Activated CD4-positive, alpha-beta memory T cell treated with anti-CD3 and anti-CD28 coated beads for 36 hours (primary cell): ENCODE measurements at places on chromosomes 13 and 19. TPM values are rescaled to one million over a fixed set of nuclear protein-coding genes. Genes with fewer than 3 reads are reported as not detected.

- peaks cover 28% of the 10 kb centered on the region for H3K4me1 ChIP-seq
- peak overlapping the region; percentile 2 for H3K27ac ChIP-seq
- no peaks in the 10 kb centered on the region for H3K27me3 ChIP-seq
- H3K4me3 ChIP-seq, result no peak overlapping the region
- H3K36me3 ChIP-seq, result peaks cover 17% of the 10 kb centered on the region
Observed at GRCh38 chr13:97459215-97459777, 25.3 kb downstream of the RAP2A start.

Gene ELSPBP1
- not detected for total RNA-seq

- no peaks in the 10 kb centered on the region for H3K27me3 ChIP-seq
- DNase-seq, result no peak
- H3K36me3 ChIP-seq, result peaks cover 2% of the 10 kb centered on the region
- H3K27ac ChIP-seq, result no peak overlapping the region
- no peak overlapping the region for H3K4me3 ChIP-seq
- H3K4me1 ChIP-seq, result peaks cover 20% of the 10 kb centered on the region
Observed at GRCh38 chr13:49374585-49375290, 69.1 kb downstream of the CAB39L start.

DNA sequence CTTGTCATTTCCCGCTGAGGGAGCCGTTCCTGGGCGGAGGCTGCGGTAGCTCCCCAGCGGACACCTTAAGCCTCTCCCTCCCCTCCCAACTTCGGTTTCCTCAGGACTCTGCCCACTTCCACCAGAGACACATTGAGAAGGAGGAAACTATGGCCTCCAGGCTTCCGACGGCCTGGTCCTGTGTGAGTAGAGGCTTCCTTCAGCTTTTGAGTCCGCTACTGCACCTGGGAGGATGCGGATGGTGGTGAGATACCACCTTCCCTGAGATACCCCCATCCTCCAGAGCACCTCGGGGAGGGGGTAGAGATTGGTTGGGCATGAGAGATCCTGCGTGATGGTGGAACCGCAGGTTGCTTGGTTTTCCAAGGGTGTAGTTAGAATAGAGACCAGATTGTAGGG, 955 bp downstream of the ZNF274 start:
- no peaks in the 10 kb centered on the region for H3K27me3 ChIP-seq
- peak overlapping the region; percentile 99 for H3K27ac ChIP-seq
- H3K4me3 ChIP-seq, result peak overlapping the region; percentile 92
- peaks cover 71% of the 10 kb centered on the region for H3K36me3 ChIP-seq

- DNase-seq, result no peak
- no peak overlapping the region for H3K4me3 ChIP-seq
- H3K27ac ChIP-seq, result no peak overlapping the region
- no peaks in the 10 kb centered on the region for H3K4me1 ChIP-seq
Observed at GRCh38 chr13:76798037-76798436, 88.2 kb downstream of the KCTD12 start.

Gene KLK11
- not detected for total RNA-seq

DNA sequence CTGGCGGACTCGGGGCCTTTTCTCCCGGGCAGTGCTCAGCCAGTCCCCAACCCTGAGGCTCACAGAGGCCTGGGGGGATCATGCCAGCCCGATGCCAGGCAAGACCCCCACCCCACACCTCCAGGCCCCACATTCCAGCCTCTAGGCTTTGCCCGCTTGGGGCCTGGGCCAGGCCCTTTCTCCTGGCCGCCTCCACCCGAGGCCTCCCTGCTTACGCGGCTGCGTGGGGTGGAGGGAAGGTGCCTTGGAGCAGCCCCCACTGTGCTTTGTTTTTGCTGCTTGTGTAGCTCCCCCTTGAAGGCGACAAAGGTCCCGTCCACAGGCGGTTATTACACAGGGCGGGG, 38.4 kb downstream of the SMIM24 start:
- H3K4me1 ChIP-seq, result no peaks in the 10 kb centered on the region
- H3K27ac ChIP-seq, result no peak overlapping the region
- no peak overlapping the region for H3K4me3 ChIP-seq

Gene ZNF560
- not detected for total RNA-seq

- no peak overlapping the region for H3K27ac ChIP-seq
- H3K4me3 ChIP-seq, result no peak overlapping the region
- H3K27me3 ChIP-seq, result no peaks in the 10 kb centered on the region
- DNase-seq, result no peak
- H3K4me1 ChIP-seq, result no peaks in the 10 kb centered on the region
- H3K36me3 ChIP-seq, result no peaks in the 10 kb centered on the region
Observed at GRCh38 chr13:33403807-33404362, 118.3 kb upstream of the STARD13 start.

DNA sequence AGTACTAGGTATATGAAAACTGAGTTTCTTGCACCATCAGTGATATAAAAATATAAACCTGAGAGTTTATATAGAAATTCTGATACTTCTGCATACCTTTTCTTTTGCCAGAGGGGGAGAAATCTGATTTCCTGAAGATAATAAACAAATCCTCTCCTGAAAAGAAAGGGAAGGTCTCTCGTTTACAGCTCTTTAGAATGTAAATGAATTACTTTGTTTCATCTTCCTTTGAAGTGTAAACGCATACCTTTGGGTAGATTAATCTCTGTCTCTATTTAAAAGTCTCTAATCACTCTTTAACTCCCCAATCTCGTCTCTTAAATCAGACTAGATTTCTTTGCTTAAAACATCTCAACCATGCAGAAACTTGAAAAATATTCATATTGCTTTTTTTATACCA, 1092.9 kb downstream of the SLITRK5 start:
- no peak overlapping the region for H3K27ac ChIP-seq
- DNase-seq, result no peak
- no peaks in the 10 kb centered on the region for H3K27me3 ChIP-seq
- no peaks in the 10 kb centered on the region for H3K4me1 ChIP-seq
